ENCODE measurements at places on chromosomes 1 and 21. TPM values are rescaled to one million over a fixed set of nuclear protein-coding genes. Genes with fewer than 3 reads are reported as not detected.

DNA sequence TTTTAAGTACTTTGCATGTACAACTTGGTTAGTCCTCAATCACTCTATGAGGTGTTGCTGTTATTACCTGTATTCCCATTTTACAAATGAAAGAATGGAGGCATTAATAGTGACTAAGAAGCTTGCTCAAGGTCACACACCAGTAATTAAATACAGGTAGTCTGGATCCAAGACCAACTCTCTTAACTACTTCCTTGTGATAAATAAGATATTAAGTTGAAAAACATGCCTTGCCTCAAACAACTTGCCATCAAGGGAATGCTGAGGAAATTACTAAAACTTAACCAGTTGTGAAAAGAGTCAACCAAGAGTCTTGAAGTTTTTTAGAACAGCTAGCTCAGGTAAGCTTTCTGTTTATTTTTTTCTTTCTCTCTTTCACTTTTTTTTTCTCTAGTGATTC is 21.0 kb upstream of the LAMC1 start:
- H3K4me1 ChIP-seq, result no peaks in the 10 kb centered on the region
- no peak overlapping the region for H3K4me3 ChIP-seq
- no peaks in the 10 kb centered on the region for H3K27me3 ChIP-seq
- H3K36me3 ChIP-seq, result no peaks in the 10 kb centered on the region

GRCh38 chr1:94790246-94790645 is 29.9 kb upstream of the SLC44A3 start:
- no peaks in the 10 kb centered on the region for H3K36me3 ChIP-seq
- DNase-seq, result no peak
- no peak overlapping the region for H3K27ac ChIP-seq
- H3K27me3 ChIP-seq, result no peaks in the 10 kb centered on the region

DNA sequence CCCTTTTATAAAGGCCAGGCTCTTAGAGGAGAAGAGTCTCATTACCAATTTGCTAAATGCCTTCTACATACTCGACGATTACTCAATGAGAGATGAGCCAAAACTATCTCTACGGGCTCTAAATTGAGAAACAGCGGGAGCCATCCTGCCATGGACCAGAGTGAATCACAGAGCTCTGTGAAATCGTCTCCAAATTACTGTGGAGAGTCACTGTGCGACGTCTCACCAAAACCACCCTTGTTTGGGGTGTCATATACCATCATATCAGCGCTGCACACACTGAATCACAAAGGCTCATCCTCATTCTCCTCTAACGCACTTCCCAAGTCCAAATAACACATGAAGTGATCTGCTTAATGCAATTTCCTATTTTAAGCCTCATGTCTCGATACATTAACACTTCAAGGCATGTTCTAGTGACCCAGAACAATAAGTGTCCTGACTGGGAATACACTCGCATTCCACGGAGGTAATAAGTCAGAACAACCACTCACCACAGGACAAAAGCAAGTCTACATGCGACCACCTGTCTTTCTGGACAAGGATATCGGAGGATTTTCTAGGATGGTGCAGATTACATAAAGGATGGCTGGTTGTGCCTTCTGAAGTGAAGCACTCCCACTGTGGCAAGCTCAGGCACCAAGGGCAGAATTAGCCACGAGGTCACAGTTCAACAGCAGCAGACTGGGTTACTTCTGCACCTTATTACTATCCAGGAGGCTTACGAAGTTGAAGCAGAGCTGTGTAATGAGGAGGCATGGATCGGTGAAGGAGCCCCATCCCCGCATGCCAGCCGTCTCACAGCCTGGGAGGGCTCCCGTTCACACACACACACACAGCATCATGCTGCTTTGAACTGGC is 44.3 kb downstream of the NID1 start:
- no peak for DNase-seq
- H3K4me3 ChIP-seq, result no peak overlapping the region
- no peak overlapping the region for H3K27ac ChIP-seq
- no peaks in the 10 kb centered on the region for H3K27me3 ChIP-seq

GRCh38 chr21:26965040-26965906 is 1.6 kb downstream of the ADAMTS5 start:
- H3K27me3 ChIP-seq, result no peaks in the 10 kb centered on the region
- no peaks in the 10 kb centered on the region for H3K36me3 ChIP-seq
- no peak overlapping the region for H3K27ac ChIP-seq
- H3K4me3 ChIP-seq, result no peak overlapping the region

DNA sequence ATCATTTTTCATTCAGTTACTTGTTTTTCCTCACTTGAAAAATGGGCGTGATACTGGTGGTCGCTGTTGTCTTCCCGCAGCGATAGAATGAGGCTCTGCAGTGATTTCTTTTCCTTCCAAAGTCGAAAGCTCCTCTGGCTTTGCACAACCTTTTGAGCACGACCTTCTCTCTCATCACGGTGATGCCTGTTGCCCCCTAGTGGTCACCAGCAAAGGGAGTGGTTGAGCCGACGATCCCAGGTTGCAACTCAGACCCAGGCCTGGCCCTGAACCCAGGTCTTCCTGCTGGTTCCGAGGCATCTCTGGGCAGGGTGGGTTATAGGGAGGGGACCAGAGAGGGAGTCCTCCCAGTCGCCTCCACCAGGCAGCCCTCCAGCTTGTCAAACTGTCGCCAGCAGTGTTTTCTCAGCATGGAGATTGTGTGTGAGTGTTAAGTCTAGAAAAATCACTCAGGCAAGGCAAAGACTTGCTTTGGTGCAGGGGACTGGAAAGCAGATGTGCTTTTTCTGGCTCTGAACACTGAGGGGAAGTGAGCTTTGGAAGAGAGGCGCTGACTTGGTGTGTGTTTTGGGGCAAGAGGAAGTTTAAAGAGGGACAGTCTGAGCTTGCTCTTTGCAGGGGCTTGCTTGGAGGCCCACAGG is 285.3 kb downstream of the CAMTA1 start:
- no peaks in the 10 kb centered on the region for H3K4me1 ChIP-seq
- H3K4me3 ChIP-seq, result no peak overlapping the region
- H3K27me3 ChIP-seq, result no peaks in the 10 kb centered on the region
- H3K27ac ChIP-seq, result no peak overlapping the region

DNA sequence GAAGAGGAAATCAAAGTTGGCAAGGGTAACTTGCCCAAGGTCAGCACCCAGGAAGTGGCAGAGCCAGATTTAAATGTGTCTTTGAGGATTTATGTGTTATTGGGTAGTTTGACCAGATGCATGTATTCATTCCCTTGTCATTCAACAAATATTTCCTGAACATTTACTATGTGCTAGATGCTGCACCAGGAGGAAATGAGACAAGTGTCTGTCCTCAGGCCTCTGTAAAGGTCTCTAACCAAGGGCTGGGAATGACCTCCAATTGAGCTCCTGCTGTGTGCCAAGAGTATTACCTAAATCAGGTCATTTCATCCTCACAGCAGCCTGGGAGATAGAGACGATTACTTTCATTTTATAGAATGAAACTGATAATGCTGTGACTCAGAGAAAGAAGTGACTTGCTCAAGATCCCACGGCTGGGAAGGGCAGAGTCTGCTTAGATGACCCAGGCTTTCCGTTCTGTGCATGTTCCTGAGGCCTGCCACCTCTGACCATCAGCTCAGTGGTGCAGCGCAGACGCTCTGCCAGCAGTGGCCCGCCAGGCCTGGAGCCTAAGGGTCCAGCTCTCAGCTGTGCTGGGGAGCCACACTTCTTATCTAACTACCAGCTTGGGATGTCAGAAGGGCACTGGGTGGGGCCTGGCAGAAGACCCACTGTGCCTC is 3.5 kb upstream of the TTC22 start:
- H3K27me3 ChIP-seq, result no peaks in the 10 kb centered on the region
- no peak overlapping the region for H3K27ac ChIP-seq
- DNase-seq, result no peak
- H3K4me1 ChIP-seq, result peaks cover 30% of the 10 kb centered on the region

GRCh38 chr1:71885171-71885570 is 397.2 kb downstream of the NEGR1 start:
- no peak for DNase-seq
- no peaks in the 10 kb centered on the region for H3K4me1 ChIP-seq
- H3K4me3 ChIP-seq, result no peak overlapping the region
- H3K36me3 ChIP-seq, result no peaks in the 10 kb centered on the region
- H3K27ac ChIP-seq, result no peak overlapping the region
- H3K27me3 ChIP-seq, result no peaks in the 10 kb centered on the region

DNA sequence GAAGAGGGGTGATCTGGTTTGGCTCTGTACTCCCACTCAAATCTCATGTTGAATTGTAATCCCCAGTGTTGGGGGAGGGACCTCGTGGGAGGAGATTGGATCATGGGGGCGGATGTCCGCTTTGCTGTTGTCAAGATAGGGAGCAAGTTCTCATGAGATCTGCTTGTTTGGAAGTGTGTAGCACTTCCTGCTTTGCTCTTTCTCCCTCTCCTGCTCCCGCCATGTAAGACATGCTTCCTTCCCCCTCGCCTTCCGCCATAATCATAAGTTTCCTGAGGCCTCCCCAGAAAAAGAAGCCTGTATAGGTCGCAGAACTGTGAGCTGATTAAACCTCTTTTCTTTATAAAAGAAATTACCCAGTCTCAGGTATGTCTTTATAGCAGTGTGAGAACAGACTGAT is 27.9 kb downstream of the MYOM3 start:
- no peaks in the 10 kb centered on the region for H3K27me3 ChIP-seq
- DNase-seq, result no peak
- H3K27ac ChIP-seq, result no peak overlapping the region
- no peak overlapping the region for H3K4me3 ChIP-seq
- H3K36me3 ChIP-seq, result no peaks in the 10 kb centered on the region

GRCh38 chr1:29634746-29635335 is 398.5 kb downstream of the PTPRU start:
- no peaks in the 10 kb centered on the region for H3K27me3 ChIP-seq
- H3K27ac ChIP-seq, result no peak overlapping the region
- no peaks in the 10 kb centered on the region for H3K36me3 ChIP-seq
- no peak for DNase-seq
- no peaks in the 10 kb centered on the region for H3K4me1 ChIP-seq
- no peak overlapping the region for H3K4me3 ChIP-seq

DNA sequence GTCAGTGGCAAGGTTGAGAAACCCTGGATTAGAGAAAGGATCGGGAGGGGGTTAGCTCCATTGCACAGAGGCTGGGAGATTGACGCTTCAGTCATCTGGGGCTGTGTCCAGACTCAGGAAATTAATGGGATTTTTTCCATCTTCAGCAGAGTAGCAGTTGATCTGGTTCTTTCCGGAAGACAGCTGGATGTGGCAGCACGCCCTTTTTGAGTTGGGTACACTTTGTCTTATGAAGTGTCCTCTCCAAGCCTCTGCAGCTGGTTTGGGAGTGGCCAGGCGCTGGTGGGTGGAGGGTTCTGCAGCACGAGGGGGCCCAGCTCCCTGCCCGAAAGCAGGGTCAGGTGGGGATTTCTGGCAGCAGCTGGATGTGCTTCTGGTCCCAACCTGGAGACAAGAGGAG is 95.1 kb downstream of the TAS1R2 start:
- H3K4me1 ChIP-seq, result no peaks in the 10 kb centered on the region
- H3K36me3 ChIP-seq, result no peaks in the 10 kb centered on the region
- no peak overlapping the region for H3K27ac ChIP-seq
- H3K27me3 ChIP-seq, result peaks cover 4% of the 10 kb centered on the region
- no peak overlapping the region for H3K4me3 ChIP-seq

Gene TMEM61
- not detected for total RNA-seq

Data from CD4-positive, alpha-beta memory T cell (primary cell).